Right hindlimb (tissue), 1 donor: ENCODE measurements at places on chromosomes 1 and 21.

- no peak for DNase-seq
These were observed 4.8 kb downstream of the FAM131C start for GRCh38 chr1:16068356-16069270.

- DNase-seq, result no peak
These were observed 17.7 kb downstream of the CLDN17 start for GRCh38 chr21:30148906-30149305.

- DNase-seq, result no peak
These were observed 19.4 kb upstream of the UBE2U start for GRCh38 chr1:64184003-64184440.

DNA sequence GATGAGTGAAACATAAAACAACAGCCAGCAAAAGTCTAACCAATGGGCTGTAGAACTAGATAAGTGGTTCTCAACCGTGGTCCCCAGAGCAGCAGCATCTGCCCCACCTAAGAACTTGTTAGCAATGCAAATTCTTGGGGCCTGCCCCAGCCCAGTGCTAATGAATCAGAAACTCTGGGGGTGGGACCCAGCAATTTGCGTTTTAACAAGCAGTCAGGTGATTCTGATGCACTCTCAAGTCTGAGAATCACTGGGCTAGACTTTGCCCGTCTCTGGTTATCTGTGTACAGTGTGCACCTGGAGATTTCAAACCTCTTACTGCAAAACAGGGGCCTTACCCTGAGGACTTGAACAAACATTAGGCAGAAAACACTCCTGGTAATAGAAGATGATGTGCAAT is 66.5 kb downstream of the PLXNA2 start:
- no peak for DNase-seq

- DNase-seq, result no peak
These were observed 17.5 kb downstream of the RNF2 start for GRCh38 chr1:185062710-185063370.

DNA sequence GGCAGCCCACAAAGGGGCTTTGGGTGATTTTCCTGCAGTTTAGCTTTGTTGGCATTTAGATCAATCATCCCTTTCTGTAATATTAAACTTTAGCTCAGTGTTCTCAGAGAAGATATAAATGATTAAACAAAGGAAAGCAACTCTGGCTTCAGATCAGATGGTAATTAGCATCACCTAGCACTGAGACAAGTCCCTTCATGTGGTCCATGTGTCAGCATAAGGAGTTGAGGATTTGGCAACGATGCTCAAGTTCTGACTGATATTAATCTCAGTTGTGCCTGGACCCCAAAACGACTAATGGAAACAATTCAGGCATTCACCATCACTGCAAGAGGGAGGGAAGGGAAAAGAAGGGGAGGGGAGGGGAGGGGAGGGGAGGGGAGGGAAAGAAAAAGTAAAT is 60.4 kb downstream of the SEC16B start:
- no peak for DNase-seq
